ENCODE measurements at places on chromosomes 4 and X.

DNA sequence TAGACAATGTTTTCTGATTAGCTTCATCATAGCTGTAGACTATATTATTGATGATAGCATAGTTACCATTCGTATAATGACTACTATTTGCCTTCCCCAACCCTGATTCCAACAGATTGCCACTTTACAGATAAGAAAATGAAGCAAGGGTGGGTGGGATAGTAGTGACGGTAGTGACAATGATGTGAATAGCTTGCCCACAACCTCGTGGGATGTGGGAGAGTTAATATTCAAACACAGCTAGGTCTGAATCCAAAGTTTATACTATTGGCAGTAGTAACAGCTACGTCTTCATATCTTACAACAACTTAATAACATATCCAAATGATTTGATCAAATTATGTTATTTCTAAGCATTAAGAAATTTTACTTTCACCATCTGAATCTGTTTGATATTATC lies 766.8 kb upstream of the FTHL17 start:
- no peak for DNase-seq

DNA sequence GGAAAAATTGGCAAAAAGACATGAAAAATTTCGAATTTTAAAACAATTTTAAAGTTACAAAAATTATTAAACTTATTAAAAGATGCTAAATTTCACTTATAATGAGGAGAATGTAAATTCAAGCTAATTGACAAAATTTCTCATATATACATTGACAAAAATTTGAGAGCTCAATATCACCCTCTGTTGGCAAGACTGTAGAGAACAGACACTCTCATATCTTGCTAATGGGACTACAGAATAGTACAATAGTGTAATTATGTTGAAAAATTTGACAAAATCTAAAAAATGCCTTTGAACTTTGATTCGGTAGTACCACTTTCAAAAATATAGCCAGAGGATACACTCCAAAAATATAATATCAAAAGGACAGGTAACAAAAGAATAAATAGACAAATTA lies 29.8 kb downstream of the DCAF8L2 start:
- DNase-seq = no peak

DNA sequence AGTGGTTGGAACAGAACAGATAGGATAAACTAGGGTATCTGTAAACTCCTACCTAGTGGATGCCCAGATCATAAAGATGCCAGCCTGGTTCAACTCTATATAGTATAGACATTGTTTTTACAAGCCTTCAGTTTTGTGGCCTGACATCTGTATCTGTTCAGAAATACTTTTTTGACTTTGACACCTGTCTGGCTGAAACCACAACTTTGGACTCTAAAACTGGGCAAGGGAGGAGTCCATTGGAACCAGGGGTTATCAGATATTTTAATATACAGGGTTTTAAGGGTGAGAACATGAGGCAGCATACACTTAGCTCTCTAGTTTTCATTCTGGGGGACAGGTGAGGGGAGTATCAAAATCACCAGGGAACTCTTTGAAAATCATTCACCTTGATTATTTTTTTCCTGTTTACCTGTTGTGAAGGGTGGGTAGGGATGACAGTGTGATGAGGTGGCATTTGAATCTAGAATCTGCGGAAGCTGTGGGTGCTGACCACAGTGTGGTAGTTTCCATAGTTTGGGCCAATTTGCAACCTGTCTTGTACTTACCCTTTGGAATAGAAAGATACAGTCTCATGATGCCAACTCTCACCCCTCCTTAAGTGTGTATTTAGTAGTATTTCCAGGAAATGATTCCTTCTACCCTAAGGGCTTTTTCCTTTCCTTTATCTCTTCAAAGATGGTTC lies 20.6 kb downstream of the GAB1 start:
- DNase-seq = peak; percentile 47

DNA sequence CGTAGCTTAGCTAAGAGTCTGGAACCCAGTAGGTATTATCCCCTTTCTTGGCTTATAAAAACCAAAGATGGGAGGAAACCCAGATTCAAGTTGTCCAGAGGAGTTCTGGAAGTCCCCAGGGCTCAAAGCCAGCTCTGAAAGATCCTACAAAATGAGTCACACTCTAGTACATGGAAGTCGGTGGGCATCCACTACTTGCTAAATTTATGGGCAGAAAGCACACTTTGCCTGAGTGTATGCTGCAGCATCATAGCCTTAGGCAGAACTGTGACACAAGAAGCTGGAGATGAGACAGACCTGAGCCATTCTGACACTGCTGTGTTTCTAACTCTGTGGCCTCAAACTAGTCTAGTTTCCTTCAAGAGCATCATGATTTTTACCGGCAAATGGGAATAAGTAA lies 429.3 kb downstream of the AFF2 start:
- DNase-seq = no peak

Measured in RWPE1 (cell line).